Frontal cortex (tissue), 4 donors: ENCODE measurements at places on chromosomes 5 and 9. TPM values are rescaled to one million over a fixed set of nuclear protein-coding genes. Genes with fewer than 3 reads are reported as not detected.

DNA sequence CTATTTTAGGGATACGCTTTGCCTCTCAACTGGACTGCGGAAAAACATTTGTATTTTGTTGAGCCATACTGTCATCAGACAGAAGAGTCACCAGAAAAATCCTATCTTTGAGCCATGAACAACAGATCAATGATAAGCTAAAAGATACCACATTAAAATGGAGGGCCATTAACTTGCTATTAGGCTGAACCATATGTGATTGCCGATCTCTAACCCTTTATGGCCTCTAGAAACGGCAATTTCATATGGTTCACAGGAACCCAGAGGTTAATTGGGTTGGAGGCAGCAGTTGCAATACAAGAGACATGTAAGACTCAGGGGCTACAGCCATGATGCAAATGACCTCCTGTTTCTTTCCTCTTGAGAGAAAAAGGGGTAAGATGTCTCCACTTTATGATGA, 69.8 kb downstream of the MYO10 start:
- no peak for DNase-seq

GRCh38 chr9:81729135-81729534, 39.8 kb upstream of the TLE1 start:
- no peak for DNase-seq

GRCh38 chr9:127264462-127265219, at the start of gene GARNL3:
GARNL3 (plus strand) TSS chr9:127264774; CDS start chr9:127264878, 104 bp downstream.
- no peak for DNase-seq

GRCh38 chr5:167993771-167994170, 297.7 kb upstream of the WWC1 start:
- no peak for DNase-seq

- no peak for DNase-seq
Observed at GRCh38 chr9:32627394-32627954, 8.0 kb downstream of the TAF1L start.

DNA sequence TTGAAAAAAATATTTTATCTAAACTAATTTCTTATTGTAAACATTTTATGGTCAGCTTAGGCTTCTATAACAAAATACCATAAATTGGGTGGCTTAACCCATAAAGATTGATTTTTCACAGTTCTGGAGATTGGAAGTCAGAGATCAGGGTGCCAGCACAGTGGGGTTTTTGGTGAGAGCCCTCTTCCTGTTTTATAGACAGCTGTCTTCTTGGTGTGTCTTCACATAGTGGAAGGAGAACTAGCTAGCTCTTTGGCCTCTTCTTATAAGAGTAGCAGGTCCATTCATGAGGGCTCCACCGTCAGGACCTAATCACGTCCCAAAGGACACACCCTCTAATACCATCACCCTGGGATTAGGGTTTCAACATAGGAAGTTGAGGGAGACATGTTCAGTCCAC, 26.6 kb downstream of the OTULINL start:
- DNase-seq, result no peak

DNA sequence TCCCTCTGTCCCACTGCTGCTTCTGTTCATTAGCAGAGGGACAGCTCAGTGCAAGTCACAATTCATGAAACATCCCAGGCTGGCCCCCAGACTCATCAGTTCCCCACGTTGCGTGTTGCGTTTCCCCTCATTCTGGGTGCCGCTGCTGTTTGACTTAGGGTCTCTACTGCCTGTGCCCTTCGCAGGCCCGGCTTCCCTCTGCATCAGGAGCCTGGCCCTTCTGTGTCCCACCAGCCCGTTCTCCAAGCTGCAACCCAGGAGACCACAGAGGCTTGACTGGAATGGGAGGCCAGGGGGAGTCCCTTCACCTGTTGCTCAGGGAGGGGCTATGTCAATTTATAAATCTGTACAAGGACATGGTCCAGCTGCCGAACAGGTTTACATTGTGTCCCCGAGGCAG, 53.9 kb upstream of the SUSD3 start:
- DNase-seq, result no peak

The F2RL1 gene
- 1.2 TPM for total RNA-seq
